T-helper 2 cell treated with Interferon-gamma antibody and Interleukin-4, amounts not matched to agents 5 μg/mL and 100 μg/mL, for 36 hours (primary cell): ENCODE measurements at places on chromosomes 13 and 19.

- no peak for DNase-seq
- no peaks in the 10 kb centered on the region for H3K4me1 ChIP-seq
- H3K27ac ChIP-seq: no peak overlapping the region
- no peak overlapping the region for H3K4me3 ChIP-seq
- H3K36me3 ChIP-seq: no peaks in the 10 kb centered on the region
Measured at GRCh38 chr13:112473818-112474217, 97.7 kb downstream of the SPACA7 start.

DNA sequence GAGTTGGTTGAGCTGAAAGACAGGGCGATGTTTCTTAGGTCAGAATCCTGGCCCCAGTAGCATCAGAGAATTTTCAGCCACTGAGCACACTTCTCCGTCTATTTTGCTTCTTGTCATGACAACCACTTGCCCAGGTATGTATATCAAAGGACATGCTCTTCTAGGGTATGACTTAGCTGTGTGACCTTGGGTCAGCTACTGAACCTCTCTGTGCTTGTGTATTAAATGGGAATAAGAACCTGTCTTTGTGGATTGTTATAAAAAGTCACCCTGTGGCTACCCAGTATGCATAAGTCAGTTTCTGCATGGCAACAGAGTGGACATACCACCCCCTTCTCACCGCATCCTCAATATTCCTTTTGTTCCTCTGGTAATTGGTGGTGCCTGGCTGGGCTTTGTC is 26.1 kb downstream of the MBD3L1 start:
- no peaks in the 10 kb centered on the region for H3K36me3 ChIP-seq
- H3K27me3 ChIP-seq: no peaks in the 10 kb centered on the region
- no peak overlapping the region for H3K4me3 ChIP-seq
- no peaks in the 10 kb centered on the region for H3K4me1 ChIP-seq
- DNase-seq: no peak
- no peak overlapping the region for H3K27ac ChIP-seq

GRCh38 chr19:15265850-15266248 is 33.6 kb upstream of the EPHX3 start:
- H3K27ac ChIP-seq: no peak overlapping the region
- no peaks in the 10 kb centered on the region for H3K27me3 ChIP-seq
- DNase-seq: no peak

DNA sequence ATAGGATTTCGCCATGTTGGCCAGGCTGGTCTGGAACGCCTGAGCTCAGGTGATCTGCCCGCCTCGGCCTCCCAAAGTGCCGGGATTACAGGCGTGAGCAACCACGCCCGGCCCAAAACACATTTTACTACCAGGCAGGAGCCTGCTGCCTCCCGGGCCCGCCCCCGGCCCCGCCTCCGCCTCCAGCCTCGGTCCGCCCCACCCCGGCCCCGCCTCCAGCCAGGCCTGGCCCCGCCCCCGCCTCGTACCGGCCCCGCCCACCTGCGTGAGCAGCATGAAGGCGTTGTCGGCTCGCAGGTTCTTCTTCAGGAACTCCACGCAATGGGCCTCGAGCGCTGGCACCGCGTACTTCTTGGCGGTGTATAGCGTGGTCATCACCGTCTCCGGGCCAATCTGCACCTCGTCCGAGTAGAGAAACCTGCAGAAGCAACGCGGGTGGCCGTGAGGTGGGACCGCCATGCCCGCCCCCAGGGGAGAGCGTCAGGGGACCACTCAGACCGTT is 22.7 kb downstream of the BTBD2 start:
- peaks cover 26% of the 10 kb centered on the region for H3K36me3 ChIP-seq
- H3K27me3 ChIP-seq: no peaks in the 10 kb centered on the region
- no peaks in the 10 kb centered on the region for H3K4me1 ChIP-seq
- DNase-seq: no peak
- H3K27ac ChIP-seq: no peak overlapping the region
- H3K4me3 ChIP-seq: no peak overlapping the region

GRCh38 chr13:26983543-26984320 is 187.9 kb downstream of the USP12 start:
- H3K27me3 ChIP-seq: peaks cover 2% of the 10 kb centered on the region
- H3K4me3 ChIP-seq: no peak overlapping the region
- H3K27ac ChIP-seq: no peak overlapping the region
- peak; percentile 10 for DNase-seq

GRCh38 chr19:41932259-41932719 is 4.0 kb upstream of the ERFL start:
- no peak overlapping the region for H3K4me3 ChIP-seq
- no peak for DNase-seq
- no peak overlapping the region for H3K27ac ChIP-seq

GRCh38 chr19:46035986-46036743 is 4.6 kb downstream of the IGFL4 start:
- H3K27me3 ChIP-seq: peaks cover 11% of the 10 kb centered on the region
- no peak overlapping the region for H3K4me3 ChIP-seq
- no peak overlapping the region for H3K27ac ChIP-seq
- DNase-seq: no peak
- no peaks in the 10 kb centered on the region for H3K4me1 ChIP-seq

DNA sequence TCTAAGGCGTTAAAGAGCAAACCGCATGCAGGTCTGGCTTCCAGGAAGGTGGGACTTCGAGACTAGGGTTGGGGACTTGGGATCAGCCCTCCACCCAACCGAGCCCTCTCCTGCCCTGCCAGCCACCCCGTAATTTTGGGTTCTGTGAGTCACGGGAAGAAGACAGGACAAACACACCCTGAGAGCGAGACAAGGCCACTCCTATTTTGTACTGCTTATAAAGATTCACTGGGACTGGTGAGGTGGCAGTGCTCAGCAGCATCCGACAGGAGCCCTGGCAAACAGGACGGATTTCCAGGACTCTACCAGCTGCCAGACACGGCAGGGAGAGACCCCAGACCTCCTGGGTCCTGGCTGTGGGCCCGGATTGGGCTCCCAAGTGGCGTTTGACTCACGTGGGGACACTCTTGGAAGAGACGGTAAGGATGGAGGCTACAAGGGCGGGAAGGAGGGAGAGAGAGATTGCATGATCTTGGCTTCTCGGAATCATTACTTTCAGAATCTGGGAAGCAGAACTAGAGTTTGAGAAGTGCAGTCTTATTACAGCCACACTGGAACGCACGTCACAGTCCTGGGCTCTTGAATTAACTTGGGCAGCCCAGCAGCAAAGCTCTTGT is at the start of gene C5AR2:
Gene C5AR2 (plus strand): TSS at position 245 of the 617 bp plus-strand sequence. CDS start 8,625 bp downstream, outside the sequence.
- no peaks in the 10 kb centered on the region for H3K36me3 ChIP-seq
- no peak within 1 kb of the TSS for H3K4me3 ChIP-seq
- H3K4me1 ChIP-seq: peaks cover 14% of the 10 kb centered on the region
- H3K27ac ChIP-seq: no peak within 1 kb of the TSS
- H3K27me3 ChIP-seq: no peaks in the 10 kb centered on the region

DNA sequence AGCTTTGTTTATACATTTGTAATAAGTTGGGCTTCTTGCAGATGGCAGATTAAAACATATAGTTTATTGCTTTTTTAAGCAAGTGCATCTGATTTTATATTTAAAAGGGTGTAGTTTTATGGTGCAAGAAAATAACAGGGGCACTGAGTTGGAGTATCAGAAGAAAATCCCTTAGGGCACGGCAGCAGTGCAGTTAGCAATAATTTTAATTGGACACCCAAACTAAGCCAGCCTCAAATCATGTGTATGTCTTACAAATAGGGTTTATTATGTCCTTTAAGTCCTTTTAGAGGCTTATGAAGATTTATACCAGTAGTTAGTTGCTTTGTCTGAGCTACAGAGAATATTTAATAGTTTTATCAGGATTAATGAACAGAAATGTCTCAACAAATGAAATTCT is 57.5 kb downstream of the GPC6 start:
- no peak overlapping the region for H3K4me3 ChIP-seq
- H3K27me3 ChIP-seq: no peaks in the 10 kb centered on the region
- no peaks in the 10 kb centered on the region for H3K4me1 ChIP-seq
- no peak overlapping the region for H3K27ac ChIP-seq
- DNase-seq: no peak
- no peaks in the 10 kb centered on the region for H3K36me3 ChIP-seq

DNA sequence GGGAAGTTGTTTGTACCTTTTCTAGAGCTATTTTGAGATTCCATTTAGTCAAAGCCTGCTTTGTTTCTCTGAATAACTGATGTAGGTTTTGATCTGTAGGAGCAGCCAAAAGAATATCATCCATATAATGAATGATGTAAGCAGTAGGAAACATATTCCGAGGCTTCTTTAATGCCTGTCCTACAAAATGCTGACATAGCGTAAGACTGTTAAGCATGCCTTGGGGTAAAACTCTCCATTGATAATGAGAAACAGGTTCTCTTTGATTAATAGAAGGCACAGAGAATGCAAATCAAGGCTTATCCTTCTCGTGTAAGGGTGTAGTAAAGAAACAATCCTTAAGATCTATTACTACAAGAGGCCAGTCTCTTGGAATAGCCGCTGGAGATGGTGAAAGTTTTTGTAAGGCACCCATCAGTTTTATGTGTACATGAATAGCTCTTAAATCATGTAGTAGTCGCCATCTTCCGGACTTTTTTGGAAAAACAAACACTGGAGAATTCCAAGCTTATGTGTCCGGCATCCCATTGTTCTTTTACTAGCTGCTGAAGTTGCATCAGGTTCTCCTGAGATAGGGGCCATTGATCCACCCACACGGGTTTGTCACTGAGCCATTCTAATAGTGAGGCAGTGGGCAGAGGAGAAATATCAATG is 13.5 kb downstream of the FPR3 start:
- H3K27me3 ChIP-seq: no peaks in the 10 kb centered on the region
- H3K36me3 ChIP-seq: no peaks in the 10 kb centered on the region
- H3K4me1 ChIP-seq: no peaks in the 10 kb centered on the region
- H3K4me3 ChIP-seq: no peak overlapping the region
- H3K27ac ChIP-seq: no peak overlapping the region

DNA sequence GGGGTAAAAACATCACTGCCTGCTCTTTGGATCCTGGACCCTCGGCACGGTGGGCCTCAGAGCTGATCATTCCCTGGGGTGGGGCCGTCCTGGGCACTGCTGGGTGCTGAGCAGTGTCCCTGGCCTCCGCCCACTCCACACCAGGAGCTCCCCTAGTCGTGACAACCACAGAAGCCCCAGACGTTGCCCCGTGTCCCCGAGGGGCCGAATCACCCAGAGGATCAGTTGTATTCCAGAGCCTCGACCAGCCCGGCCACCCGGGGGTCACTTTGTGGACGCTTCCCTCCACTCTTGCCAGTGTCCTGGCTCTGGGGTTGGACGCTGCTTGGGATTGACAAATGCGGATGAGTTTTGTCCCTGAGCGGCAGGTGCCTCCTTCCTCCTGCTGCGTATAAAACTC is 10.2 kb downstream of the C2CD4C start:
- H3K27ac ChIP-seq: no peak overlapping the region
- H3K4me1 ChIP-seq: no peaks in the 10 kb centered on the region
- peaks cover 8% of the 10 kb centered on the region for H3K36me3 ChIP-seq
- DNase-seq: no peak
- no peak overlapping the region for H3K4me3 ChIP-seq
